ENCODE measurements at places on chromosomes 16 and 17.

- DNase-seq, result no peak
Observed at GRCh38 chr16:71781741-71782140, 26.9 kb downstream of the AP1G1 start.

DNA sequence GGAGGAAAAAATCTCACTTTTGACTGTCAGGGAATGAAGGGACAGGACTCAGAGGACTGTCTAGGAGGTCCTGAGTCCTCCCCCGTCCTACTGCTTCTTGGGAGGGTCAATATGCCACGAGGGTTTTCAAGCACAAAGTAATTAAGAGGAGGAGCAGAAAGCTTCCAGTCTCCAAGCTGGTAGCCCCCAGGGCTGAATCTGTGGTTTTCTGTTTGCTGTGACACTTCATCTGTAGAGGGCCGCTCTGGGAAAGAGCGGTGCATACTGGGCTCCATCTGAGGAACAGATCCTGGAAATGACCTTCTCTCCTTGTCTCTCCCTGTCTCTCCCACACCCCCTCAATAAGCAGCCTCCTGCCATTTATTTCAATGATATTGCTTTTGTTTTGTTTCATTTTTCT, 180.1 kb upstream of the SDK2 start:
- DNase-seq, result no peak

GRCh38 chr16:70493802-70494201, 29.6 kb downstream of the COG4 start:
- no peak for DNase-seq

GRCh38 chr16:56767024-56767423, 37.1 kb downstream of the NUP93 start:
- no peak for DNase-seq

GRCh38 chr17:40551091-40551878, 14.0 kb downstream of the CCR7 start:
- no peak for DNase-seq

DNA sequence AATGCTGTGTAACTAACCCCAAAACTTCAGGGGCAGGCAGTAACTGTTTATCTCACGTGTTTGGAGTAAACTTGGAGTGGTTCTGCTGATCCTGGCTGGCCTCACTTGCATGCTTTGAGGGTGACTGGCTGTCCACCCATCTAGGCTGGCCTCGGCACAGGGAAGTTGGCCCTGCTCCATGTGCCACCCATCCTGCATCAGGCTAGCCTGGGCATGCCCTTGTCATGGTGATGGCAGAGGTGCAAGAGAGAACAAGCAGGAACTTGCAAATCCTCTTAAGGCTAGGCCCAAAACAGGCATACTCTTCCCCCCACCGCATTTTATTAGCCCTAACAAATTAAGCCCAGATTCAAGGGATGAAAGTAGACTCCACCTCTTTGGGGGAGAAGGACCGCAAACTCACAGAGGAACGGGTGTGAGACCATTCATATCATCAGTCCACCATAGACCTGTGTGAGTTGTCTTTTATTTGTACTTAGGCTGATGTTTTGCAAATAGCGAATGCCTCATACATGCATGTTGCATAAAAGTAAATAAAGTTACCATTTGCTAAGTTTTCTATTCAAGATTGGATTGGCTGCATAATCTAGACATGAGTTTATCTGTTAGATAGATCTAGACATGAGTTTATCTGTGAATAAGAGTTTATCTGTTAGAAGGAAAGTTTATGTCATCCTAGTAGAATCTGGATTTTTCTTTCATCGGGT, 221.0 kb downstream of the CCDC182 start:
- no peak for DNase-seq

DNA sequence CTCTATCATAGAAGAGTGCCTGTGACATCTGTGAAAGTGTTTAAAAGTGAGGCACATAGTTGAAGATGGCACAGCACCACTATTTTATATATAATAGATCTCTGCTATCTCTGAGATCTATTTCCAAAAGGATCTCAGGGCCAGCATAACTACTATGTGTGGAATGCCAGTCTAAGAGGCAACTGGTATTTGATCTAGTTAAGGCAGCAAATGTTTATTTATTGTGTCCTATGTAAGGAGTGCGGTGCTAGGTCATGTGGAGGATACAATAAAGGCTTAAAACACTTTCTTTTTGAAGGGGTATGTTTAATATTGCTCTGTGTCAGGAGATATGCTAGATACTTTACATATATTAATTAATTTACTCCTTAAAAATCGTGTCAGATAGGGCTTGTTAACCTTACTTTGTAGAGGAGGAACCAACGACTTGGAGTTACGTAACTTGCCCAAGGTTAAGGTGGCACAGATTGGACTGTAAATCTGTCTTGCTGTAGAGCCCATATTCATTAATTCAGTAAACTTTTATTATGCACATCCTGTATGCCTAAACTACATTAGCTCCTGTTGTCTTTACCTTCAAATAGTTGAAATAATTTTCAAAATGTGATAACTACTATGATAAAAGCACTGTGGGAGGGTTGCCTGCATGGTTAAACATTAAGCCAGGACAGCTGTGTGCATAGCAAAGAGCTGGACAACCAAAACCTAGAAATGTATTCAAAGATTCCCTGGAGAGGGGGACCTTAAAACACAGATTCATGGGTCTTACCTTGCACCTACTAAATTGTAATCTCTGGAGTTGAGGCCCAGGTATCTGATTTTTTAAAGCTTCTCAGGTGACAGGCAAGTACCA, 83.3 kb downstream of the NLK start:
- no peak for DNase-seq

DNA sequence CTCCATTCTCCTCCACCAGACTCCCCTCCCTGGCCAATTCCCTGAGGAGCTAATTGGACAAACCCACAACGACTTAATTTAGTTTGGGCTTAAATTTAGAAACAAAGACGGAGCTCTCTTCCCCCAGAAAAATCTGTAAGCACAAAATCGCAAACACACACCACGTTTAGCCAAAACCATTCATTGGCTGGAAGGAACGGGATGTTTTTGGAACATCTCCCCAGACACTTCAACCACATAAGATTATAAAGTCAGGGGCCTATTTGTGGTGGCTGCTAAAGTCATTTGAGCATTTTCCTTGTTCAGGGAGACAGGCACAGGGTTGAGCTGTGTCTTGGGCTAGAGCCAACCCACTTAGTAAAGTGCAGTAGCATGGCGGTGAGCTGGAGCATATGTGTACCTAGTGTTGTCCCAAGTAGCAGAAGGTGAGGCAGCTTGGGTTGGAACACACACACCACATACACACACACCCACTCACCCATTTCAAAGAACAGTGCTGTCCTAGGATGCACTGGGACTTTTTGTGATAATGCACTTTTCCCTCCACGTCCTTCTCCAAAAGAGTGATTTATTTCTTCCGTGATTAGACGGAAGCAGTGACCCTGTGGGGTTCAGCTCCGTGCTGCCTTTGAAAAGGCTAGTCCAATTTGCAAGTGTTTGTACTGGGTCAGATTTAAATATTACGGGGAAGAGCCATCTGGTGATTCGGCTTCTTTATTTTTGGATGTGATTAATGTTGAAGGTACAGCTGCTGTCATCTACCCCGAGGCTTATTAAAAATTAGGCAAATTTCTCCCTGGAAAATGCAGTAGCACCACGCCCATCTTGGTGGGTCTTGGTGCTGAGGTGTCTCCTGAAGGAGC, 32.2 kb downstream of the ELAC2 start:
- DNase-seq, result no peak

DNA sequence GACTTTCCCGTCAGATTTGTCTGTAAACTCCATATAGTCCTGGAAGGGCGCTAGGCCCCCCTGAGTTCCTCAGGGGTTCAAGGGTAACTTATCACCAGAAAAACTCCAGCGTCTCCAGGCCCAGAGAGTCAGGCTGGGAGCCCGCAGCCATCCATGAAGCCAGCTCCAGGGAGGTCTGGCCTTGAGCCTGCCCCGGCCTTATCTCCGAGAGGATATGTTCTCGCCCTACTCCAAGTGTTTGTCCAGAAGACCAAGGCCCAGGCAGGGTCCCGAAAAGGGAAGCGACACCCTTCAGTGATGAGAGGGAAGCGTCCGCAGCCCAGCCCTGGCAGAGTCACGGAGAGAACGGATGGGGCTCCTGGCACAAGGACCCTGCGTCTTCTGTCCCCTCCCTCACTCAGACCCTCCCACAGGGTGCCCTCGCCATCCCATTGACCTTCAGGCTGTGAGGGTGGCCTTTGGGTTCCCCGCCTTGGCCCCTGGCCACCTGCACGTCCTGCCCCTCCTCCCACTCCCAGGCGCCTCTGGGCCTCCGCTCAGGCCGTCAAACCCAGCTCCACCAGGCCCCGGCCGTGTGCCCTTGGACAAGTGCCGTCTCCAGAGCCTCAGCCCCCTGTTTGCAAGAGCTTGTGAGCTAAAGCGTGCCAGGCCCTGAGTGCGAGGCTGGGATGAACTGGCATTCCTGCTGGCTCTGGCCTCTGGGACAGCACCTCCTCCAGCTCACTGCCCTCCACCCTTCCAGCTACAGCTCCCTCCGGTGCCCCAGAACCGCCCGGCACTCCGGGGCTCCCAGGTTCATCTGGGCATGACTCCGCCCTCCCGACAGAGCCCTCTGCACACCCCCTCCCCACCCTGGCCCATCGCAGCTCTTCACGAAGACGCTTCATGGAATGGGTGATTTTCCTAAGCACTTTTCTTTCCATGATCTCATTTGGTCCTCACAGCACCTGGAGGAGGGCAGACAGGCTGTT, 83.4 kb downstream of the ZDHHC7 start:
- no peak for DNase-seq

- no peak for DNase-seq
Observed at GRCh38 chr16:66388350-66389139, 22.1 kb downstream of the CDH5 start.

GRCh38 chr16:74570412-74571301, 36.3 kb downstream of the GLG1 start:
- DNase-seq, result no peak

DNA sequence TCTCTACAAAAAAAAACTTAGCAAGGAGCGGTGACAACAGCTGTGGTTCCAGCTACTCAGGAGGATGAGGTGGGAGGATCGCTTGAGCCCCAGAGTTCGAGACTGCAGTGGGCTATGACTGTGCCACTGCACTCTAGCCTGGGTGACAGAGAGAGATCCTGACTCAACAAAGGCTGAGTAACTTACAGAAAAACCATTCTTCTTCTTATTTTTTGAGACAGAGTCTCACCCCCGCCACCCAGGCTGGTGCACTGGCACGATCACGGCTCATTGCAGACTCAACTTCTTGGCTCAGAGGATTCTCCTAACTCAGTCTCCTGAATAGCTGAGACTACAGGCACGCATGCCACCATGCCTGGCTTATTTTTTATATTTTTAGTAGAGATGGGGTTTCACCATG, 56.0 kb downstream of the CYB5D2 start:
- no peak for DNase-seq

- no peak for DNase-seq
Observed at GRCh38 chr17:74840989-74841666, 18.6 kb downstream of the GRIN2C start.

DNA sequence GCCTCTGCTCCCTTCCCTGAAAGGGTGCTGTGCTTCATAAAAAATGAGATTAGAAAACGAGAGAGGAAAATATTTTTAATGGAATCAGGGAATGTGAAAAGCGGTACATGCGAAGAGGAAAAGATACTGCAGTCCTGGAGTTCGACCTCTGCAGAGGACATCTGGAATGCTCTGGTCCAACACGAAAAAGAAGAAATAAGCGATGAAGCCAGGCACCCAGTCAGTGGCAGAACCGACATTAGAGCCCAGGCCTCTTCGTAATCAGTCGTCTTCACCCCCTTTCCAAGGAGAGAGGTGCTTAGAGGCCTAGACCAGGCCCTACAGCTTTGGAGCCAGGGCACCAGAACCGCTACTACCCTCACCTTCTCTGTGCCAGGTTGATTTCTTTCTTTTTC, 459 bp upstream of the MARCHF10 start:
- no peak for DNase-seq
